Pancreas (tissue), 10 donors: ENCODE measurements at places on chromosomes 6 and 20. TPM values are rescaled to one million over a fixed set of nuclear protein-coding genes. Genes with fewer than 3 reads are reported as not detected.

DNA sequence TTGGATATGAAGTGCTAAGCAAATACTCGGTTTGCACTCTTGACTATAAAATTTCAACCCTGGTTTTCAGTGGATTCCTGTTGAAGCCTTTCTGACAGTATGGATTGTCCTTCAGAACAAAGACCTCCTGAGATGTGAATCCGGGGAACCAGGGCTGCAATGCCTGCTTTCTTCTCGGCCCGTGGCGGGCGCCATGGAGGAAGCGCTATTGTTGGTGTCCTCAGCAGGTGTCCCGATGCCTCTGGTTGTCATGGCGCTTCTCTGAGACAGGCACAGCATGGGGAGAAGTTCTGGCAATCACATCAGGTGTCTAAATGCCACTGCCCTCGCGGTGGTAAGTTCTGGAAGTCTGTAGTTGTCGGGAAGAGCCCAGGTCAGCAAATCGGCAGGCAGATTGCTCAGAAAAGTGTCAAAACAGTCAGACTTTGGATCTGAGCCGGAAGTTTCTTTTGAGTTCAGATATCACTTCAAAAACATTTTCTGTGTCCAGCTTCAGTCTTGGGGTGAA is 188.5 kb downstream of the CDH4 start:
- no peak for DNase-seq

OR2J3 gene
- total RNA-seq: not detected

DNA sequence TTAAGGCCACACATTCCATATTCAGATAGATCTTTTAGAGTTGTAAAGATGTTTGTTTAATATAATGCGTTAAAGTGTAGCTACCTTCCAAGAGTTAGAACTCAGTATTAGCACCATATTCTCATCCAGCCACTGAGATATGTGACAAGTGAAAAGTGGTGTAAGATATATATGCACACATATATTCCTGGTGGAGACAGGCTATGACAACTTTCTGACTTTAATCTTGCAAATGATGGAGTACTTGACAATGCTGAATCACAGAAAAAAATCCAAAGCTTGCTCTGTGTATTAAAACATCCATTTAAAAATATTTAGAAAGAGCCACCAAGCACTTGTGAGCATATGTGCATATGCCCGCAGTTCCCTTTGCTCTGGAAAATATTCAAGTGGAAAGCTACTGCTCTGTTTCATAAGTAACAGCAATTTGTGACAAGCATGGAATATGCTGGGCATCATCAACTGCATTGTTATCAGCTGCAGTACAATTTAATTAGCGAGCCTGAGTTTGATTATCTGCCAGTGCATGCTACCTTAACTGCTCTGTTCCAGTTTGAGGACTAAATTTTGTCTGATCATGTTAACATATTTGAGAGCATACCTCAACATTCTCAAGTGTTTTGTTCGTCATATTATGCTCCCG is 64.8 kb downstream of the VIP start:
- no peak for DNase-seq

IYD gene
- total RNA-seq: 0.75 TPM

DNA sequence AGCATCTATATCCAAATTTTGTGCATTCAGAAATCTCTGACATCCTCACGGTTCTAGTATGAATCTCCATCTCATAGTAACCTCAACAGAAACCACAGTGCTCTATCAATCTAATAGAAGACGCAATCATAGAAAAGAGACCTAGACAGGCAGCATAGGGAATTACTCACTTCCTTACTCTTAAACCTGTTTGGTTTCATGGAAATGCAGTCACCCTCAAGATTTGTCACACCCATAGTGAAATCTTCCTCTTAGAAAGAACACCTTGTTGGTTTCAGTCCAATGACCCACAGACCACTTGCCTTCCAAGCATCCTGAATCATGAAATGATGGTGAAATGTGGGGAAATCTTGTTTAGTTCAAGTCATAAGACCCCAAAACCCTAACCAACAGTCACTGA is 166.1 kb upstream of the PRDM1 start:
- no peak for DNase-seq

TMEM63B gene
- 11.7 TPM for total RNA-seq

DNA sequence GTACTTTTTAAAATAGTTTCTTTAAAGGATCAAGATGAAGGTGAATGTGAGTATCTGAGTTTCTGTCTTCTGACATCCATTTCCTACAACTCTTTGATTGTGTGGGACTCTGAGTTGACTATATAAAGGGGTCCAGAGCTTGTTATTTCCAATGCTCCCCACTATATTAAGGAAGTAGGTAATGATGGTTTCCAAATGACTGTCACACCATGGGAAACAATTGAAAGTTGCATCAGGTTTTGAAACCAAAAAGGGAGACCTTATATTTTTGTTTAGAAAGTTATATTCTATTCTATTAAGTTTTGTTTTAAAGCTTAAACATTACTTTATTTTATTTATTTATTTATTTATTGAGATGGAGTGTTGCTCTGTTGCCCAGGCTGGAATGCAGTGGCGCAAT is 11.2 kb downstream of the CASS4 start:
- no peak for DNase-seq

- no peak for DNase-seq
Observed at GRCh38 chr6:44224965-44225305, 1.5 kb downstream of the SLC29A1 start.

- no peak for DNase-seq
Observed at GRCh38 chr6:140082867-140083297, 708.4 kb upstream of the CITED2 start.

RPP21 gene
- 22.2 TPM for total RNA-seq
